SK-N-MC (cell line): ENCODE measurements at places on chromosomes 3 and 15.

DNA sequence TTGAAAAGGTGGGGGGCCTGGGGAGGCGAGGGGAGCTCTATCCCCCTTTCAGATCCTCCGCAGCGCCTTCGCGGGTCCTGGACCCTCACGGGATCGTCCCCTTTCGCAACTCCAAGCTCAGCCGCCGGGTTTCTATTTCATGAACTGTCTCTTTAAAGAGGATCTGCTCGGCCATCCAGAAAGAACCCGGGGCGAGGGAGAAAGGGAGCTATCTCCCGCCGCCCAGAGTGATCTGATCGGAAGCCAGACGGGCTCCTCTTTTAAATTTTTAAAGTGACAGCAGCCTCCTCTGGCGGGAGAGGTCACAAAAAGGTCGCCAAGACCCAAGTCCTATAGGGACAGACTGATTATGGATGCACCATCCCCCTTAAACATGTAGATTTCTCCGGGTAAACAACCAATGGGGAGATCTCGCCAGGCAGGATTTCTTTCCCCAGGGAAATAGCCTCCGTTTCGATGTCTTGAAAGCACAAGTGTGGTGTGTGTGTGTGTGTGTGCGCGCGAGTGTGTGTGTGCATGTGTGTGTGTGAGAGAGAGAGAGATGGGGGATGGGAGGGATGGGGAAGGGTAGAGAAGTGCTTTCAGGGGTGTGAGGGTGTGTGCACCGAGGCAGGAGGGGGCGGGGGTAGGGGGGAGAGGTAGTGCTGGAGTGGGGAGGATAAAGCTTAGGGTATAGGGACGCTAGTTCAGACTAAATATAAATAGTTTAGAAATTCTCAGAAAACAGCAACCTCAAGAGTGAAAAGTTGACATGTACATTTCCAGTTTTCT, 516.1 kb downstream of the MECOM start:
- no peak for DNase-seq

DNA sequence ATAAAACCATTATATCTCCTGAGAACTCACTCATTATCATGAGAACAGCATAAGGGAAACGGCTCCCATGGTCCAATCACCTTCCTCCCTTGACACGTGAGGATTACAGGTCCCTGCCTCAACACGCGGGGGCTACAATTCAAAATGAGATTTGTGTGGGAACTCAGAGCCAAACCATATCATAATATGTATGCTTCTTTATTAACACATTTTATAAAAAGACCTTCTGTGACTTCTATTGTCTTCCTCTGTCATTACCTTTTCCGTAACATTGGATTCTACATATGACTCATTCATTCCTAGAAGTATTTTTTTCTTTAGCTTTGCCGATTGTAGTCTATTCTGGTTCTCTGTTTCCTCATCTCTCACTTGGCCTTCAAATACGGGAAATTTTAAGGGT, 267.2 kb upstream of the ROBO1 start:
- DNase-seq: no peak

DNA sequence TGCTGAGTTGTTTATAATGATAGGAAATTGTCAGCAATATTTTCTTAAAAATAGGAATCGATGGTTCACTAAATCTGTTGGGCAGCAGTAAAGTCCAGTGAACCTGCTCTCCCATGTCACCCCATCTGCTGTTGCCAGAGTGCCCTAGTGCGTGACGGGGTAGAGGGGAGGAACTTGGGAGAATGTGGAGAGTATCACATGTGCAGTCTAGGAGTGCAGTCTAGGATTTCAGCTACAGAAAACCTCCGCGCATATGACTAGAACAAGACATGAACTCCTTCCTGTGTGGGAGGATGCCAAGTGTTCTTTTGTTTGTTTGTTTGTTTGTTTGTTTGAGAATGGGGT, 74.6 kb upstream of the ACAD9 start:
- no peak for DNase-seq

DNA sequence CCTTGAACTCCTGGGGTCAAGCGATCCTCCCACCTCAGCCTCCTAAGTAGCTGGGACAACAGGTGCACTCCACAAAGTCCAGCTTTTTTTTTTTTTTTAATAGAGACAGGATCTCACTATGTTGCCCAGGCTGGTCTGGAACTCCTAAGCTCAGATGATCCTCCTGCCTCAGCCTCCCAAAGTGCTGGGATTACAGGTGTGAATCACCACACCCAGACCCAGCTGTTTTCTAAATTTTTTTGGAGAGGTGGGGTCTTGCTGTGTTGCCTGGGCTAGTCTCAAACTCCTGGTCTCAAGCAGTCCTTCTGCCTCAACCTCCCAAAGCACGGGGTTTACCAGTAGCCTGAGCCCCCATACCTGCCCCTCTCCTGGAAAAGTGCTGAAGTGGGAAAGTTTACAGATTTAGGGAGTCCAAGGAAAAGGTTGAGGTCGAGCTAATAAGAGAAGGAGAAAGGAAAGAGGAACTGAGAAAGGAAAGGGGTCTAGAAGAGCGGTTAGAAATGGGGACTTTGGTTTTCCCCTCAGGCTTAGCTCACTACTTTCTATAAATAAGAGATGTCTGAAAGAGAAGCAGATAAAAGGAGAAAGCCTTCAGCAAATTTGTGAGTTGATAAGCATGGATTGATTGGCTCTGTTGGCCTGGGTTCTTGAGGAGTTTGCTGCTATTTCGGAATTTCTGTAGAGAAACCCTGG, 23.6 kb downstream of the UBE2E1 start:
- no peak for DNase-seq

DNA sequence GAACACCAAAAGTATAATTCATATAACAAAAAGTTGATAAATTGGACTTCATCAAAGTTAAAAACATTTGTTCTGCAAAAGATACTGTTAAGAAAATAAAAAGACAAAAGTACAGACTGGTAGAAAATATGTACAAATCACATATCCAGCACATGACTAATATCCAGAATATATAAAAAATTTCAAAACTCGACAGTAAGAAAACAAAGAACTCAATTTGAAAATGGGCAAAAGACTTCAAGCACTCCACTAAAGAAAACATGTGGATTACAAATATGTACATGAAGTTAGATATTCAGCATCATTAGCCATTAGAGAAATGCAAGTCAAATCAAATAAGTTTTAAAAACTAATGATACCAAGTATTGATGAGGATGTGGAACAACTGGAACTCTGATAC, 6.7 kb downstream of the GK5 start:
- DNase-seq: no peak

GRCh38 chr3:98869391-98869790, 32.1 kb downstream of the DCBLD2 start:
- DNase-seq: no peak

- DNase-seq: no peak
Measured at GRCh38 chr3:20935791-20936190, 749.8 kb upstream of the SGO1 start.

DNA sequence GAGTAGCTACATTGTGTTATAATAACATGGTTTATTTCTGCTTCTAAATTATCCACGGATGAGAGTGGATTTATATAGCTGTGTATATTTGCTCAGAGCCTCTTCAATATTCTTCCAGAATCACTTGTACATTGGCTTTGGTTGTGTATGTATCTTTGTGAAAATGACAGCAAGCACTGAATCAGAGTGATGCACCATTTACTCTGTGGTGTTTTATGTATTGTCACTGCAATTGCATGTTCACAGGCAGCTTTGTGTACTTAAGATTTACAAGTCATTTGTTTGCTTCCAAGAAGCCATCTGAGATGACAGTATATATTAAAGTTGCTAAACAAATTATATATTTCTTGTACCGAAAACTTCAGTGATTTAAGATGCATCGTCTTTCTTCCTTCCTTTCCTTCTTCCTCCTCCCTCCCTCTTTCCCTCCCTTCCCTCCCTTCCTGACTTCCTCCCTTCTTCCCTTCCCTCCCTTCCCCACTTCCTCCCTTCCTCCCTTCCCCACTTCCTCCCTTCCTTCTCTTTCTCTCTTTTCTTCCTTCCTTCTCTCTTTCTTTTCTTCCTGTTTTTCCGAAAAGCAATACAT, 362.3 kb upstream of the GOLIM4 start:
- DNase-seq: no peak

GRCh38 chr3:171803044-171803443, 7.2 kb downstream of the PLD1 start:
- no peak for DNase-seq

DNA sequence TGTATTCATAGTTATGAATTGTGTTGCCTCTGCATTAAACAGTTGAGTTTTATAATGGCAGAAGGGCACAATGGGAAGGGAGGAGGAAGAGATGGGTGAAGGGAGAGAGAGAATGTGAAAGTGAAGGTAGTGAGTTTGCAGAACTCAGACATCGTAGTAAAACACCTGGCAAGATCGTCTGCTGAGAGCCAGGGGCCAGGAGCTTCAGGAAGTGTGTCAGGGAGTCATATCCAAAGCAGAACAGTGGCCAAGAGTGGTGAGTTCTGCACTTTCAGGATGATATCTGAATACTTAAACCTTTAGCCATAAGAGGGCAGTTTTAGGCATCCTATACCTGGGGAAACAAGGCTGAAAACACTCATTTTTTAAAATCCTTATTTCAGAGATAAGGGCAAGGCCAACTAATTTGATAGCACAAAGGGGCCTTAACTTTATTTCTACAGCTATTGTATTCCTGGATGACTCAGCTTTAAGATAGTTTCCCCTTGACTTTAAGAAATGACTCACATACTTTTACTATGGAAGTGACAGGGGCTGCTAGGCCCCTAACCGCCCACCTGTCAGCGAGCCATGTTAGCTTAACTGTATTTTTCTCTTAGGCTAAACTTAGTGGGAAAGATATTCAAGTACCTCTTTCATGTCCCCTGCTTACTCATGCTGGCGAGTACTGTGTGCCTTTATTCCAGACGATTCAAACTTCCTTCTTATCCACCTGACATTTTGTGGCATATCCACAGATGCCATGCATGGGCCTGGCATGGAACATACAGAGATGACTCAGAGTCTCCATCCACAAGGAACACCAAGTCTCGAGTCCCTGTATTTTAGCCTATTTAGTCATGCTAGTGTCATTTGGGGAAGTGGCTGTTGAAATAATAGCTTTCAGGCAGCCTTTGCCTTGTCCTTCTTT, 53.9 kb downstream of the RLBP1 start:
- DNase-seq: no peak

DNA sequence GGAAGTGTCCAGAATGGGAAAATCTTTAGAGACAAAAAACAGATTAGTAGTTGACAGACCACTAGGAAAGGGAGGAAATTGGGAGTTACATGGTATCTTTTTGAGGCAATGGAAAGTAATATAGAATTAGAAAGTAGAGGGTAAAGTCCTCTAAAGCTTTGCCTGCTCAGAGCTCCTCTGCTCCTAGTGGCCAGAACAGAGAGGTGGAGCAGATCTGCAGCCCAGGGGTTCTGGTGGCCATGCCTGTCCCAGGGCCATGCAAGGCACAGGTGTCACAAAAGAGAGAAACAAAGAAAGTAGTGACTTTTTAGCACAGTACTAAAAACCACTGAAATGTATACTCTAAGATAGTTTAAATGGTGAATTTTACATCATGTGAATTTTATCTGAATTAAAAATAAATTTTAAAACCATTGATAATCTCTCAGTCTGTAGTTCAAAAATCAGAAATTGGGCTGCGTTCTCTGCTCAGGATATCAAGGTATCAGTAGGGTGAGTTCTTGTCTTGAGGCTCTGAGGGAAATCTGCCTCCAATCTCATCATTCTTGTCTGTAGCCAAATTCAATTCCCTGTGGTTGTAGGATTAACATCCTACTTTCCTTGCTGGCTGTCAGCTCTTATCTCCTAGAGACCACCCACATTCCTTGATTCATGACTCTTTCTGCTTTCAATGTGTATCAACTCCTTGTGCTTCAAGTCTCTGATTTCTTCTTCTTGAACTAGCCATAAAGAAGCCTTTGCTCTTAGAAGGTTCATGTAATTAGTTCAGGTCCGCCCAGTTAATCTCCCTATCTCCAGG, 23.6 kb downstream of the PYGO1 start:
- no peak for DNase-seq

- no peak for DNase-seq
Measured at GRCh38 chr3:111907151-111907550, 48.1 kb downstream of the PHLDB2 start.

DNA sequence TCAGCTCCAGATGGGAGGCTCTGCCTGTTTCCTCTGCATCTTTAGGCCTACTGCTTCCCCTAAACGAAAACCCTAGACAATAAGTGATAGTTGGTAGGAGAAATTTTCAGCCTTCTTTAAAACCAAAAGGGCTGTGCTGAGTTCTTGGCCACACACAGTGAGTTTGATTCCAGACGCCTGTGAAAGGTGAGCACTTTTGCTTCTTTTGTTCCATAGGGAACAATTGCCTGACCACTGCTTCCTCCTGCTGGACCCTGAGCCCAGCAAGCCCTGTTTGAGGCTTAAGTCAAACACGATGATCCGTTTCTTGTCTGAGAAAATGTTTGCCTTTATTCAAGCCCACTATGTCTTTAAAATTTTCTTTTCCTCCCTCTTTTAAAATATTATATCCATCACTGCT, 493.9 kb downstream of the ZIC1 start:
- no peak for DNase-seq

DNA sequence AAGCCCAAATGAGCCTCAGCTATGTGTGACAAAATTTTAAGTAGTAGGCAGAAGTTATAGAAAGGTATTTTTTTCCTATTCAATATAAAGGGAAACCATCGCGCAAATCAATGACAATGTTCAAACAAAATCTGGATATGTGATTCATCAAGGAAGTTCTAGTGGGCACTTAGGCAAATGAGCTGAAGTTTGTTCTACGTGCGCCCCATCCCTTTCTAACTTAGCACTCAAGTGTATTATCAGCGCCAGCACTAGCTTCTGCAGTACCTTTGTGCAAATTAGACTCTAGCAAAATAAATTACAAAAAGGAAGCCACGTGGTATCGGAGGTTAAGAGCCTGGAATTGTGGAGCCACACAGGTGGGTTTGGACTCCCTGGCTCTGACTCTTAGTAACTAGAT, 91.1 kb downstream of the TBL1XR1 start:
- no peak for DNase-seq
